ENCODE measurements at places on chromosomes 13 and 19.

DNA sequence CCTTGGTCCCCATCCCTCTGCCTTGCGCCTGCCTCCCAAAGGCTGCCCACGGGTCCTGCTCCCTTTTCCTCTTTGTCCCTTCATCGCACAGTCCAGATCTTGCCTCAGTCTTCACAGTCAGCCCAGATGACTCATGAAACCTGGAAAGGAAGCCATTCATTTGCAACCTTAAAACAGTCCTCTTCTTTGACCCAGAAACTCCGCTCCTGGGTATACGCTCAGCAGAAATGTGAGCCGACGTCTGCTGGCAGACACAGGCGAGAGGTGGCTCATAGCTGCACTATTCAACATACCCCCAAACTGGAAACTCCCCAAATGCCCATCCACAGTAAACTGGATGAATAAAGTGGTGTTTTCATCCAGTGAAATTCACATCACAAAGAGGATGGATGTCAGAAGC is 13.6 kb upstream of the PEPD start:
- peak; percentile 69 for DNase-seq

DNA sequence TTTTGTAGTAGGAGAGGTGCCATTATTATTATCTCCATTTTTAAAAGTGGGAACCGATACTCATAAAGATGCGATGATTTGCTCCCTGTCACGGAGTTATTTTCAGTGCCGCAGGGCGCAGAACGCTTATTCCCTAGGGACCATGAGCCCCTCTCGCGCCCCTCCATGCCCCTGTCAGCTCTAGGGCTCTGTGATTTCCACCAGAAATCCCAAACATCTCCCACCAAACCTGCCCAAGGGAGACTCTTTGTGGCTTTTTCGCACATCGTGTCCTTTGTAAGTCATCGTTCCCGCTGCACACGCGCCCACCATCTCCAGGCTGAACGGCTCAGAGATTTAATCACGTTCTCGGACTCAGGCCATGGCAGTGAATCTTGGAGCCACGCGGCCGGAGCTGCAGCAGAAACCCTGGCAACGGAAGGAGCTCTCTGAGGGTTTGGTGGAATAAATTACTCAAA is 105.1 kb downstream of the DNAJC15 start:
- no peak for DNase-seq

DNA sequence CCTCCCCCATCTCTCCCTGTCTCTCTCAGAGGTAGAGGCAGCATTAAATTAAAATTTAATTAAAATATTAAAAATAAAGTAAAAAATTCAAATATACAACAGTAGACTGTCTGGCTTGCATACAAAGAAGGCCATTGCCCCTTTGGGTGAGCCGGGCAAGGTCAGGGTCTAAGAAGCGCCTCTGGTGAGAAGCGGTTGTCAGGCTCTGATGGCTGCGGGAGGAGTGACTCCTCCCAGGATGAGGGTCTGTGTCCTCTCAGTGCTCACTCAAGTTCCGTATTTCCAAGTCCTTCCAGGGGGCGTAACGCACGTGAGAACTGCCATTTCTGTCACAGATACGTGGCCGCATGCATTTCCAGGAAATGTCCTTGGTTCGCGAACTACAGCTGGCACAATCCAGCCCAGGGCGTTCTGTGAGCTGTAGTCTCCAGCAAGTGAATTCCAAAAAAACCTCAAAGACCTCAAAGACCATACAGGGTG is 737 bp upstream of the ZNF181 start:
- no peak for DNase-seq

DNA sequence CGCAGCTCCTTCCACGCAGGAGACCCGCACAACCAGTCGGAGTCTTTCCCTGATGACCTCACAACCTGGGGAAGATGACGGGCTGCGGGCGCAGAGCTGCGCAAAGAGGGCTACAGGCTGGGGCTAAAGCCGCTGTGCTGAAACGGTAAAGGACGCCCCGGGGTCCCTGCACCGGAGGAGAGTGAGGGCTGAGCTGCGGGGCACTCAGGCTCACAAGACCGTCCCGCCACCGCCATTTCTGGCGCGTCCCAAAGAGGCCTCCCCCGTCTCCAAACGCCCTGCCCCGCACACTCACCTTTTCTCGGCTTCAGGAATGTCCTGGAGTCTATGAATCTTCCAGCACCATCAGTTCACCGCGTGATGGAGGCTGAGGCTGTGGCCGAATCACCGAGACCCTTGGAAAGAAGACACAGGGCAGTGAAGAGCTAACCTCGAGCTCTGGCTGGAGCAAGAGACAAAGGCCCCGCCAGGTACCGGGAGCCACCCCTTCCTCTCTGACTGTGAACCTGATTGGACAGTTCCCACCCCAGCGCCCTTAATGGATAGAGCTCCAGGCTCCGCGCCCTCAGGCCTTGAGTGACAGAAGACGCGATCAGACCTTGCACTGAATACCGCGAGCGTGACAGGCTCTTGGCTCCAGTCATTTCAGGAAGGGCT is 41.8 kb upstream of the ZNF429 start:
- DNase-seq = no peak

- no peak for DNase-seq
These were observed 71.6 kb downstream of the SHISA2 start for GRCh38 chr13:25980255-25980654.

DNA sequence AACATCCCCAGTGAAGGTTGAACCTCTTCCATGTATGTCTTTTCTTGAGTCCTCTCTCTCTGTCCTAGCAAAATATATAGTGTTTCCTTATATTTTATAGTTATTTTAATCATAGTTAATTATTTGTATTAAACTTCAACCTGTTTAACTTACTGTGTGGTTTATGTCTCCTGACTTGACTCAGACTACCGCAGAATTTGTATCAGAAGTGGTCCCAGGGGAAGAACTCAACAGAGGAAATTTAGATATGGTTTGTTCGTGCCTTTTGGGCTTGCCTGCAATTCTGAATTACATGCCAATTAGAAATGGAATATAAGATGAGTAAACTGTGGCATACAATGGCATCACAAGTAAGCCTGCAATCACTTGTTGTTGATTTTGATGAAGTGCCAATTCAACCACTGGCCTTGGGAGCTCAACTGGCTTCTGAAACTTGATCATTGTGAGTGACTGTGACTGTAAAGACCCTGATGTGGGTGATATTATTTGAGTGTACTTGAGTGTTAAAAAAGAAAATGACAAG is 1459.5 kb upstream of the PCDH20 start:
- no peak for DNase-seq

- no peak for DNase-seq
These were observed 172.5 kb upstream of the MIR17HG start for GRCh38 chr13:91174886-91175501.

All from H54 (cell line).